ENCODE measurements at places on chromosomes 5 and 9.

DNA sequence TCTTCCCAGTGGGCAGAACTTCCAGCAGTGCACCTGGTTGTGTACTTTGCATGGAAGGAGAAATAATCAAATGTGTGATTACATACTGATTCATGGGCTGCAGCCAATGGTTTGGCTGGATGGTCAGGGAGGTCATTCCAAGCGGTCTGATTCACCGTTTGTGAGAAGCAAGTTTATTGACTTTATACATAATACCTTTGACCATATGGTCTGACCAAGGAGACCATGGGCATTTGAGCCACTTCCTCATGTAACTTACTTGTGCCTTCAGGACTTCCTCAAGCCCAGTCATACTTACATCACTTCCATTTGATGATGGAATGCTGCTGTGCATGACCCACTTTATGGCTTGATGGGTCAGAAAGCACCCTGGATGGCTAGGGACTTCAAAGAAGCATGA lies 41.1 kb downstream of the DAP start:
- DNase-seq, result no peak

- no peak for DNase-seq
Observed at GRCh38 chr9:304519-305185, 90.0 kb downstream of the DOCK8 start.

GRCh38 chr9:121498487-121499176 lies 1.0 kb downstream of the GGTA1 start:
- no peak for DNase-seq

- DNase-seq, result no peak
Observed at GRCh38 chr9:82126256-82126655, 137.7 kb downstream of the SPATA31D1 start.

GRCh38 chr5:63928451-63928850 lies 33.8 kb downstream of the HTR1A start:
- no peak for DNase-seq

GRCh38 chr5:24281818-24282217 lies 363.0 kb downstream of the CDH10 start:
- DNase-seq, result no peak

DNA sequence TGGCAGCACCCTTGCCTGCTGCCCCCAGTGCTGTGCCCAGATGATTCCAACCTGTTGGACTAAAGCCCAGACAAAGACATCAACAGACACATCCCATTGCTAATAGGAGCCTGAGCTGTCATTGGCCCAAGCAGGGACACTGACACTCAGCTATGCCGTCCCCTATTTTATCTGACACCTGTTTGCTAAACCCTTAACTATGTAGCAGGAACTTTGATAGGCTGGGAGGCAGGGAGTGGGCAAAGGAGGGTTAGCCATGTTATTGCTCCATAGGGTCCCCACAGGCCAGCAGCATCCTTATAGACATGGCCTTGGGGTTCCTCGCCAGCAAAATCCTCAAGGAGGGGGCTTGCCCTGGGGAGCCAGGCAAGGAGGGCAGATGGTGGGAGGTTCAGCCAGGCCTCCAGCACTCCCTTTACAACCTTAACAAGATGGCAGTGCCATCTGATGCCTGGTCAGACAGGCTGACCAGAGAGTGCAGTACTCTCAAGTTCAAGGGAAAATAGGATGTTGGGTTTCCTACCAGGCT lies 50.4 kb upstream of the CDKN2AIPNL start:
- DNase-seq, result no peak

GRCh38 chr5:147052519-147052918 lies 174.0 kb upstream of the PPP2R2B start:
- no peak for DNase-seq

DNA sequence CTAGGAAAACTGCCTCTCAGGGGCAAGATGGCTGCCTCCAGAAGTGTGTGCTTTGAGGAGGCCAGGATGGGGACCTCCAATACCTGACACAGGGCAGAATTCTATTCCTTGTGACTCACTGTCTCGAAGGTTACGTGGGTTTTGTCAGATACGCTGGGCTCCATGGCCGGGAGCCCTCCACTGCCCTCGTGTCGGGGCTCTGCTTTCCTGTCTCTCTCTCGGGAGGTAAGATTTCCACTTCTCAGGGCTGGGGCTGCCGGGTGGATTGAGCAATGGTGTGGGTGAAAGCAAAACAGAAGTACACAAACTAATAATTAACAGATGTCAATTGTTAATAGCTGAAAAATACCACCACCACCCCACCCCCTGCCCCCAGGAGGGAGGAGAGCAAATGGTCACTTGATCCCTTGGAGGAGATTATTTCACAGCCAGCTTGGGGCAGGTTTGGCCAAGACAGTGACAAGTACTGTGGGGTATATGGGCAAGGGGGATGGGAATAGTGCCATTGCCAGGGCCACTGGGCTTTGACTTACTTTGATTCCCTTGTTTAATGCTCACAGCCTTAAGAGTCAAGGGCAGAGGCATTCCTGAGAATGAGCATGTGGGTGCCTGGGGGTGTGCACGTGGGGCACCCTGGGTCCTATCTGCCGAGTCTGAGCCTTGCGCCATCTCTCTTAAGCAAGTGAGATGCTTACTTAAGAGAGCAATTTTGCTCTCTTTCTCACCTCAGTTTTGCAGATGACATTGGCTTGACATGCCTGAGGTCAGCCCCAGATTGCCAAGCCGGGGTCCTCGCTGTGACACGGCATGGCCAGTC lies 28.8 kb upstream of the DAB2IP start:
- no peak for DNase-seq

DNA sequence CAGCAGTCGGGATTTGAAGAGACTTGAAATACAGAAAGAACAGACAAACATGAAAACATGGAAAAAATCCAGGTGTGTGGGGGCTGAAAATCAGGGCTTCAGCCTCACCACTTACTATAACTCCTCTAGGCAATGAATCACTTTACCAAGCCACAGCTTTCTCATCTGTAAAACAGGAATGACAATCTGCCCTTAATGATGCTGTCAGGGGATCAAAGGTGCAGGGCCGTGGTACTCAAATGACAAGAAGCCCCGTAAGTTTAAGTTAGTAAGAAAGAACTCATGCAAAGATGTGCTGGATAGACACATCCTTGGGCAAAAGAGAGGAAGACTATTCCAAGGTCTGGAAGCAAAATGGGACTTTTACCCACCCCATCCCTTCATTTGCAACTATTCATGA lies 34.7 kb downstream of the FBXW2 start:
- DNase-seq, result no peak

- DNase-seq, result no peak
Observed at GRCh38 chr5:160185626-160186360, 43.5 kb upstream of the FABP6 start.

DNA sequence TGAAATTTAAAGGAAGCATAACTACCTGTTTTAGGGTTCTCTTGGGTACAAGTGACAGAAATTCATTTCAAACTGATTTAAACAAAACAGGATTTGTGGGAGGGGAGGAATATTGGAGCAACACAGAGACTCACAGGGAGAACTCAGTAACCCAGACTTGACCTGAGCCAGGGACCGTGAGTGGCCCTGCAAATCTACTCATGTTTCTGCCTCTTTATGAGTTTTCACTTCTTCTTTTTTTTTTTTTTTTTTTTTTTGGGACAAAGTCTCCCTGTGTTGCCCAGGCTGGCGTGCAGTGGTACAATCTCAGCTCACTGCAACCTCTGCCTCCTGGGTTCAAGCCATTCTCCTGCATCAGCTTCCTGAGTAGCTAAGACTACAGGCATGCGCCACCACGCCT lies 405.6 kb upstream of the ZNF608 start:
- DNase-seq, result no peak

- DNase-seq, result no peak
Observed at GRCh38 chr5:58496488-58496887, 5.3 kb downstream of the GAPT start.

- no peak for DNase-seq
Observed at GRCh38 chr5:157167214-157167621, 1.2 kb upstream of the GARIN3 start.

GRCh38 chr5:158873104-158873503 lies 226.6 kb downstream of the EBF1 start:
- no peak for DNase-seq

- no peak for DNase-seq
Observed at GRCh38 chr9:137619240-137620047, 639 bp downstream of the EHMT1 start.

- no peak for DNase-seq
Observed at GRCh38 chr5:135441350-135441831, 5.8 kb downstream of the DCANP1 start.

Data from activated T-helper 1 cell treated with Interleukin-2 at 50 U/mL for 16 hours (primary cell).